ENCODE measurements at places on chromosomes 7 and 10. TPM values are rescaled to one million over a fixed set of nuclear protein-coding genes. Genes with fewer than 3 reads are reported as not detected.

DNA sequence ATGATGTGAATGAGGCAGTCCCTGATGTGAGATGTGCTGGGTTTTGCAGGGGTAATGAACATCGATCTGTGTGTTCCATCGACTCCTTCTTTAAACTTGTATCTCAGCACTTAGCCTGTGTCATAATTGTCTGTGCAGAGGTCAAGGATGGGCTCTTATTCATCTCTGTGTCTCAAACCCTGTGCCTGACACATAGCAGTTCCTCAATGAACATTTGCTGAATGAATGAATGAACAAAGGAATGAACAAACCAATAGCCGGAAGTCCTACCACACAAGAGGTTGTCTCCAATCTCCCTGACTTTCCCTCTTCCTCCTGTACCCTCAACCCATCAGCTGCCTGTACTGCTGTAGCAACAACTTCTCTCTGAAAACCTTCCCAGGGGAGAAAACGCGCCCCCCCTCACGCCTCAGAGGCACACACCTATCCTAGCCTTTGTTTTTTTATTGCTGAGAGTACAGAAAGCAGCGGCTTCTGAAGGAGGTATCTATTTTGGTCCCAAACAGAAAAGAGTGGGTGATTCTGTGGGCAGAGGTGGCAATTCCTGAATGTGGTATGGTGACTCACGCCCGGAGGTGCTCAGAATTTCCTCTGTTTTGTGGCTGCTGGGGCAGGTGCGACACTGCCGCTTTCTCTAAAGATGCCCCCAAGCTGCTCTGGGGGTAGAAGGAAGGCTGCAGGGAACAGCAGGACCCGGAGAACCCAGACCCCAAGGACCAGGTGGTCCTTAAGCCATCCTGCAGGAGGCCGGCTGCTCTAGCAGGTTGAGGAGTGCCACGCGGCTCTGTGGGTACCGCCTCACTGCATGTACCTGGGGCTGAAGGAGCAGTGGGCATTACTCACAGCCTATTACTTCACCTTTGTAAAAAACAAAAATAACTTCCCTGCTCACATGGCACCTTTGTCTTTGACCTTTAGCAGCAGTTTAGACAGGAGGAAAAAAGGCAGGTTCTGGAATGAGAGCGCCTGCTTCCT lies 9.6 kb downstream of the IL2RA start:
- peak overlapping the region; percentile 10 for H3K4me3 ChIP-seq
- peaks cover 83% of the 10 kb centered on the region for H3K4me1 ChIP-seq
- H3K27me3 ChIP-seq, result no peaks in the 10 kb centered on the region
- H3K27ac ChIP-seq, result peak overlapping the region; percentile 62
- no peaks in the 10 kb centered on the region for H3K36me3 ChIP-seq

The C7orf57 gene
- not detected for total RNA-seq

The CNOT4 gene
- total RNA-seq, result 29.8 TPM

The JMJD1C gene
- total RNA-seq, result 389 TPM

DNA sequence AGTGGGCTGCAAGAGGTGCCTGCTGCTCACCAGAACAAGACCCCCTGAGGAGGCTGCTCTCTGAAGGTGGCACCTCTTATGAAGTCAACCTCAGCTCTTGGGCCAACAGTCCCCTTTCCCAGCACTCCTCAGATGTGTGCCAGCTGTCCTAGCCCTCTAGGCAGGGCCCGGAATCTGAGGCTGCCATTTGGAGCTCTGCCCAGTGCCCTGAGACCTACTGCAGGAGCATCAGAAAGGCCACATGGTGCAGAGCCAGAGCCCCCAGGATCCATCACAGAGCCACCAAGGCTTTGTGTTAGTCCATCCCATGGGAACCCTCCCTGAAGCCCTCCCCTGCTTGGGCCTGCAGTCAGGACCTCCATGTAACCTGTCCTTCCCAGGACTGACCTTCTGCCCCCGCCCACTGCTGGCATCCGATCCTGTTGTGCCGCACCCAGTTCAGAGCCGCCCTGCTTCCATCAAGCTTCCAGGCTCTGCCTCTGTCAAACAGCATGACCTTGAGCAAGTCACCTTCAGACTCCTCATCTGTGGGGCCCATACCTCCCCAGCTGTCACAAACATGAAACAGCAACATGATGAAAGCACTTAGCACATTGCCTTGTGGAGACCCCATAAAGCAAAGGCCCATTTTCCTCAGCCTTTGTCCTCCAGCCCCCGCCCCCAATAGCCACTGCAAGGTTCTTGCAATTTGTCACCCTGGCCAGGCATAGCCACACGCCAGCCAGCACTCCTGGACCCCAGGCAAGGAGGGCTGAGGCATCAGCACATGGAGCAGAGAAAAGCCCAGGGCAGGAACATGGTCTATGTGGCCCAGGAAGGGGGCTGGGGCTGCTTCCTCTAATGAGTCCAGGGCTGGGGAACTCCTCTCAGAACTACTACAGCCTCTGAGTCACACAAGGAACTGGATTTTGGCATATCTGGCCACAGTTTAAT lies 51.7 kb downstream of the GRID1 start:
- no peak overlapping the region for H3K27ac ChIP-seq
- H3K4me3 ChIP-seq, result no peak overlapping the region
- peaks cover 4% of the 10 kb centered on the region for H3K27me3 ChIP-seq
- H3K4me1 ChIP-seq, result no peaks in the 10 kb centered on the region
- H3K36me3 ChIP-seq, result no peaks in the 10 kb centered on the region

DNA sequence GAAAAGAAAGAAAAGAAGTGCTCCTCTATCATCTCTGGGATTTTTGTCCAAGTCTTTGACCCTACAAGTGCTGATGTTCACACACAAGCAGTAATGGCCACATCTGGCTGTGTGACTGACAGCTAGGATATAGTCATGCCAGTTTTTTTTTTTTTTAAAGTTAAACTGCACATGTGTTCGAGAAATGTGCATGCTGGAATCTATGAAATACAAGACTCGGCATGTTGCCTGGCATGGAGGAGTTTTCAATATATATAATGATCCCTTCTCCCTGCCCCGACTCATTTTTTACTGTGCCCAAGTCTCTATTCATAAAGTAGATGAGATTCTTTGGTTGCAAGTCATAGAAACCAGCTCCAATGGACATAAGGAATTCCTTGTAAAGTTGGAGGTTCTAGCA lies 60.4 kb upstream of the FGFR2 start:
- no peak overlapping the region for H3K4me3 ChIP-seq
- no peaks in the 10 kb centered on the region for H3K4me1 ChIP-seq
- H3K27me3 ChIP-seq, result no peaks in the 10 kb centered on the region
- H3K36me3 ChIP-seq, result no peaks in the 10 kb centered on the region
- no peak for DNase-seq

The FEZF1 gene
- not detected for total RNA-seq

- H3K4me3 ChIP-seq, result no peak overlapping the region
- H3K36me3 ChIP-seq, result no peaks in the 10 kb centered on the region
- DNase-seq, result no peak
- H3K27ac ChIP-seq, result no peak overlapping the region
These were observed 58.5 kb downstream of the CLRN3 start for GRCh38 chr10:127834221-127834620.

Data from CD4-positive, alpha-beta T cell (primary cell).